ENCODE measurements at places on chromosomes 5 and 9.

DNA sequence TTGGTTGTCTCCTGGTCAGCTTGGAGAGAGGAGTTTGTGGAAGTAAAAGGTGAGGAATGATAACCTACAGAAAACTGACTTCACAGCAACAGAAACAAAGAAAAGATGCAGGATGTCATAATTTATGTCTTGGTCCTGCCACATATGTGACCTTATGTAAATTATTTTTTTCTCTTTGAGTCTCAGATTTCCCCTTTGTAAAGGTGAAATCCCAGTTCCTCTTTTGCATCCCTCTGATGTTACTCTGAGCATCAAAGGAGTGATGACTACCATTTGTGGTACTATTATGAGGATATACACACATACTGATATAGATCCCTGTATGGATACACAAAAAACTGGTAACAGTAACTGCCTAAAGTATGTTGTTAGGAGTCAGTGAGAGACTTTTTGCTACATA lies 1.4 kb upstream of the THG1L start:
- no peak for DNase-seq

DNA sequence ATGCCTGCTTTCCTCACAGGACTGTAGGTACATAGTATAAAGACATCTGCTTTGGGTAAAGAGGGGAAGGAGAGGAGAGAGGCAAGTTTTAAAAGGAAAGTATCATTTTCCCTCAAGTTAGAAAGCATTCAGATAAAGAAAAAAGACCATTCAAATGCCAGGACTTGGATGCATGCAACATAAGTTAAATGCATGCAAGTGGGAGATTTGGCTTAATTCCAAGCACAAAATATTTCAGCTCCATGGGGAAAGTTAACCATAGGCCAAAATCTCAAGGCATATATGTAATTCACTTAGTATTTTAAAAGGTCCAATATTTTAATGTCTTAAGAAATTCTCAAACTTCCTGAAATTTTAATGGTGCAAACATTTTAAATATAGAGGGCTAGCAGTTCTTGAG lies 36.4 kb downstream of the POU5F2 start:
- DNase-seq, result no peak

DNA sequence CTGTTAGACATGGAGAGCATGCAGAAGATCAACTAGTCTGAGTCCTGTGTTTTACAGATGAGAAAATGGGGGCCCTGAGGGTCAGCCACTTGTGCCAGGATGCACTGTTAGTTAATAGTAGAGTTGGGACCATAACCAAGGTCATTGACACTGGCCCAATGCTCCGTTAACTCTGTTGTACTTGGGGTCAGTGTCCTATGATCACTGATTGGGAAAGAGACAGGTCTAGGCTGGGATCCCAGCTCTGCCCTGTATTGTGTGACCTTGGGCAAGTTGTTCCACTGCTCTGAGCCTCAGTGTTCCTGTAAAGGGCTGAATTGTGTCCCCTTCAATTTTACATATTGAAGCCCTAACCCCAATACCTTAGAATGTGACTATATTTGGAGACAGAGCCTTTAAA lies 70.0 kb downstream of the GDNF start:
- no peak for DNase-seq

DNA sequence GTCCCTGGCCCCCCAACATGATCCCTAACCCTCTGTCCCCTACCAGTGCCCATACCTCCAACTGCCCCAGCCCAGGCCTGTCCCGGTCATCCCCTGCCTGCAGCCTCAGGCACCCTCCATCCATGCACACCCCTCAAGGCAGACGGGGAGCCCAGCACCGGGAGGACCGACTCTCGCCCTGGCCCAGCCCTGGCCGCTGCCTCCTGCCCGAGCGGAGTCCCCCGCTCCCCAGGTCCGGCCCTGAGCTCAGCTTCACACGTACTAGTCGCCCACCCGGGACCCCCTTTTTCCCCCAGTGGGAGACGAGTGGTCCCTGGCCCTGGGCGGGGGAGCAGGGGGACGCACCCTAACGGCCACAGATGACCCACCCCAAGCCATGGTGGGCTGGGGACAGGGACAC lies 49.0 kb upstream of the UBAC1 start:
- no peak for DNase-seq

DNA sequence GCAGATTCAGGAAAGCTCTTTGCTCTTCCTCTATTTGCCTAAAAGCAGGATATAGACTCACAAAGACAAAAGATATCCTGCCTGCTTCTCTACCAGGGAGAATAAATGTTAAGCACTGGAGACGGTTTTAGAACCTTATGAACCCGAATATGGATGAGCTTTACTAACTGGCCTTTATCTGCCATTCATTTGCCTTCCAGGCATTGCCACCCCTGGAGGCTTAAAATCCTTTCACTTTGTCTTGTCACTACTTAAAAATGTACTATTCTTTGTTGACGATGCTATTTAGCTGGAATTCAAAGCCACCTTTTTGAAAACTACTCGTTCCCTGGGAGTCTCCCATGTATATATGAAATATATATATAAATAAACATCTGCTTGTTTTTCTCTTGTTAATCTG lies 23.2 kb upstream of the LVRN start:
- DNase-seq, result no peak

DNA sequence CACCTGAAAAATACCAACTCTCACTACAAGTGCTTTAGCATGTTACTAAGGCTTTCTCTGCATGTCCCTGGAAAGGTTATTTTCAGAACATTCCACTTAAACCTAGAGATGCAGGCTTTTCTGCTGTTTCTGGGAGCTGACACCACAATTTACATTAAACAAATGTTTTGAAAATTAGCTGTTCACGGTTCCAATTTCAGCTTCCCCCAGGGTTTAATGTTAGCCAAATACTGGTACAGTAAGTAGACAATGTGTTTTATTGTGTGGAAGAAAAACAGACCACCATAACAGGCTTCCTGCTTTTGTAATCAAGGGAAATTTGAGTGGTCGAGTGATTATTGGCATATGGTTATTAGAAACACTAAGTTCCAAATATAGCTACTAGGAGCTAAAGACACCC lies 32.0 kb downstream of the MACROH2A1 start:
- no peak for DNase-seq

DNA sequence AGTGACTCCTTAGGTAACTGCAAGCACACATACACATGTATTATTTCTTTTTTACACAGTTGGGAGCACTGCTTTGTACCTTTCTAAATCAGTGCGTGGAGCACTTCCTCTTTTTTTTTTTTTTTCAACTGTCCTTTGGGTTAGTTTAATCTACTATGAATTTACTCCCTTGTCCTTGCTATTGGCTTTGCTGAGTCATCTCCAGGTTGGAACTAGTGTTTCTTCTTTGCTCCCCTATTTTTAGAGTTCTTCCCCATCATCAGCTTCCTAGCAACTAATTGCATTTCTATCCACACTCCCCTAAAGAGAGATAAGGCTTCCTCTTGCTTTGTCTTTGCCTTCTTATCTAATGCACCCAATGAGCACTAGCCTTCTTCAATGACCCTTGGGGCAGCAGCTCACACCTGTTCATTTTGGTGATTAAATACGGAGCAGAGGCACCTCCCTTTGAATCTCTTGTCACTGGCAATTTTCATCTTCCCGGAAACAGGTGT lies 24.3 kb downstream of the S100Z start:
- no peak for DNase-seq

DNA sequence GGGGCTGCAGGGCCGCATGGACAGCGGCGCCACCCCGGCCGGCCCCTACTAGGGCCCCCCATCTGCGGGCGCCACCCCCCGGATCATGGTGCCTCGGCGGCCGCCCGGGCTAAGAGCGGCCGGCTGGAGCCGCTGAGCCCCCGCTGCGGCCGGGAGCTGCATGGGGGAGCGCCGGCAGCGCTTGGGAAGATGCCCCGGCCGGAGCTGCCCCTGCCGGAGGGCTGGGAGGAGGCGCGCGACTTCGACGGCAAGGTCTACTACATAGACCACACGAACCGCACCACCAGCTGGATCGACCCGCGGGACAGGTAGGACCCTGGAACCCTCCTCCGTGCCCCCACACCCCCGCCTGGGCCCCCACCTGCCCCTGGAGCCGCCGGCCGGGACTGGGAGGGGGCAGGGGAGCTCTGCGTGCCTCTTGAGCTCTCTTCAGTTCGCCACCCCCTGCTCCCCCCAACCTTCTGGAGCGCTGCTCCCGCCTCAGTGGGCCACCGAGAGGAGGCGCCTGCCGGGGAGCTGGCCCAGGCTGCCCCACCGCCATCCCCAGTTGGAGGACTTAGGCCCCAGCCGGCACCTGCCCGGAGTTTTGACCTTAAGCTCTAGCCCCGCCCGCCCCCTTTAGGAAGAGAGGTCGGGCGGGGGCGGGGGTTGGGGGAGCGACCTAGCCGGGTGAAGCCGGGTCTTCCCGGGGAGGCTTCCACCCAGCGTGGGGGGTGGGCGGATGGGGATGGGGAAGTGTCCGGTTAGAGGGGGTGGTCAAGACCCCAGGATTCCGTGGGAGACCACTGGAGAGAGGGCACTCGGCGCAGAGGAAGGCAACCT lies 730 bp downstream of the WWC1 start:
- no peak for DNase-seq

DNA sequence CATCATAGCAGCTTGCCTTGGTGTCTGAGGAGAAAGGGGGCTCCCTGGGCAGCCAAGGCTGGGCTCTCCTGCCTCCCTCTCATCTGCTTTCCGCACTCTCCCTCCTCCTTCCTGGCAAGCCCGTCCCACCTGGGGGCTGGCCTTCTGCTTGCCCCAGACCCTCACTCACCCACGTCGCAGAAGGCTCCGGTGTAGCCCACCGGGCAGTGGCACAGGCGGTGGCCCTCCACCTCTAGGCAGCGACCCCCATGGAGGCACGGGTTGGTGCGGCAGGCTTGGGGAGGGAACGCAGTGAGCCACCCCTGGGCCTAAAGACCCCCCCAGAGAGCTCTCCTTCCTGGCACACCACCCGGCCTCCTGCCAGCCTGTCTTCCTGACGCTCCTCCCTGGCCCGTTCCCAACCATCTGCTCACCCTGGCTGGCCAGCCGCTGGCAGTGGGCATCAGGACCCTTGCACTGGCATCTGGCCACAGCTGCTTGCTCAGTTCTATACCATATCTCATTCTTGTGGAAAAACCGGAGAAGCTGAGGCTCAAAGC lies 4.2 kb upstream of the PFN3 start:
- no peak for DNase-seq

GRCh38 chr5:17400724-17401469 lies 97.1 kb upstream of the TAF11L2 start:
- DNase-seq, result no peak

DNA sequence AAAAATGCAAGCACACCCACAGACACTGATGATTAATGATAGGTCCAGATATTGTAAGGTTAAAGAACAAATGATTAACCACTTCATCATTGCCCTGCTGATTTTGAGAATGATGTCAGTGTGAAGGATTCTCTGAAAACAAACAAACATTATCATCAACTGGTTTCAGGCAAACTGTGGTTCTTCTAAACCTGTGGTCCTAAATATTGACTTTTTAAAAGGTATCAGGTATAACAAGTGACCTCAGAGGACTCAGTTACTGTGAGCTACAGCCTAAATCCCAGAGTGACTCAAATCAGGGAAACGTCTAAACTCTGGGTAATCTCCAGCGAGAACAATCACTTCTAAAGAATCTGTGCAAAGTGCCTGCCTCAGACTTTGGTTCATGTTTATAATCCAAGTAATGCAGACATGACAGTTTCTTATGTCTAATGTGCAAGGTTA lies 172.3 kb upstream of the CDH6 start:
- DNase-seq, result no peak

GRCh38 chr5:78781611-78782286 lies 133.2 kb upstream of the LHFPL2 start:
- no peak for DNase-seq

DNA sequence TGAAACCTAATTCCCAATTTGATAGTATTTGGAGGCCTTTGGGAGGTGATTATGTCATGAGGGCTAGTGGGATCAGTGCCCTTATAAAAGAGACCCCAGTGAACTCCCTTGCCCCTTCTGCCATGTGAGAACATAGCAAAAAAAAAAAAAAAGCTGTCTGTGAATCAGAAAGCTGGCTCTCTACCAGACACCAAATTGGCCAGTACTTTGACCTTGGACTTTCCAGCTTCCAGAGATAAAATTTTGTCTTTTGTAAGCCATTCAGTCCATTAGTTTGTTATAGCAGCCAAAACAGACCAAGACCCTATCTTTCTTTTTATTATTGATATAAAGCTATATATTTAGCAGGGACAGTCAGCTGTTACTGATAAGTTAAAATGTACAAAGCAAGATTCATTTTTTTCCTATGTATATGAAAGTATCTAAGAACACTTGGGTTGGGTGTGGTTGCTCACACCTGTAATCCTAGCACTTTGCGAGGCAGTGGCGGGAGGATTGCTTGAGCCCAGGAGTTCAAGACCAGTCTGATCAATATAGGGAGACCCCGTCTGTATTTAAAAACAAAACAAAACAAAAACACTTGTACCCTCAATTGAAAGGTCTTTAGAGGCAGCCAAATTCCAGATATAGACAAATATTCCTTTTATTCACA lies 8.1 kb upstream of the C5orf24 start:
- no peak for DNase-seq

DNA sequence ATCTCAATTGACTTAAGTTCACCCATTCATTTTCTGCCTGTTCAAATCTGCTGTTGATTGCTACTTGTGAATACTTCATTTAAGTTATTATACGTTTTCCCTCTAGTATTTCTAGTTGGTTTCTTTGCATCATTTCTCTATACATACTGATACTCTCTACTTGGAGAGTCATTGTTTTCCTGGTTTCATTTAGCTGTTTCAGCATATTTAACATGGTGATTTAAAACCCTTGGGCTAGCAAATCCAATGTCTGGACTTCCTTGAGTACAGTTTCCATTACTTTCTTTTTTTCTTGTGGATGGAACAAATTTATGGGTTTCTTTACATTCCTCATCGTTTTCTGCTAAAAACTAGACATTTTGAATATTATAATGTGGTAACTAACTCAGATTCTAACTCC lies 90.7 kb downstream of the AP3B1 start:
- DNase-seq, result no peak

DNA sequence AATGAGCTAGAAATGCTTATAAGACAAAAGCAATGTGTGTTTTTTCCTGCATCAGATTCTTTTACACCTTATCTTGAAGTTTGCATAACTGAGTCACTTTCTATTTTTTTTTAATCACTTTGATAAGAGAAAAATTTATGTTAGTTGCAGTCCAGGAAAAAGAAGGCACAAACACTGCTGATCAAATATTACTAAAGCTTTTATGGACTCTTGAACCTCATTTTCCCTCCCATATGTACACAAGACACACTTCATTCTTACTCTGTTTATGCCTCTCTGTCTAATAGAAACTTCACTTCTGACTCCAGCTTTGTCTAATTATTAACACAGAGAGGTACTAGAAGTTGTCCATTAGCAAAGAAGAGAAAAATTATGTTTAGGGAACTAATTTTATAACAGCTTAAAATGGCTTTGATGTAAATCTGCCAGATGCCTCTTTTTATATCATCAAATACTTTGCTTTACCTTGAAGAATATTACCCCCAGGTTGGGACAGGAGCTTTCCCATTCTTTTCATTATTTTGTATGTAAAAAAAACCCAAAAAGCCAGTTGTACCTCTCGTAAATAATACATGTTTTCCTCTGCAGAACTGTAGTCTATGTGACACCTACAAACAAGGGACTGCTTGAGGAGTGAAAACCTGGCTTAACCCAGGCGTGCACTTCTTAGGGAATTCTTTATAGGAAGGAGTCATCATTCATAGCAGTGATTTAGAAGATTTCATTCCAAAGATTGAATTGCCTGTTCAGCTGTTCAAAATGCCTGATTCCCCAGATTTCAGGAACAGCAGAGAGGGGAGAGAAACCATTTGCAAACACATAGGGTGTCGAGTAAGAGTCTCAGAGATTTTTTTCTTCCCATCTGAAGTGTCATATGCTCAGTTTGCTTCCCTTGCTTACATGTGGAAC lies 72.6 kb downstream of the DAPK1 start:
- DNase-seq, result no peak
